ENCODE measurements at places on chromosomes 11 and 22.

GRCh38 chr11:76601272-76601671, 69.3 kb downstream of the LRRC32 start:
- DNase-seq: no peak

DNA sequence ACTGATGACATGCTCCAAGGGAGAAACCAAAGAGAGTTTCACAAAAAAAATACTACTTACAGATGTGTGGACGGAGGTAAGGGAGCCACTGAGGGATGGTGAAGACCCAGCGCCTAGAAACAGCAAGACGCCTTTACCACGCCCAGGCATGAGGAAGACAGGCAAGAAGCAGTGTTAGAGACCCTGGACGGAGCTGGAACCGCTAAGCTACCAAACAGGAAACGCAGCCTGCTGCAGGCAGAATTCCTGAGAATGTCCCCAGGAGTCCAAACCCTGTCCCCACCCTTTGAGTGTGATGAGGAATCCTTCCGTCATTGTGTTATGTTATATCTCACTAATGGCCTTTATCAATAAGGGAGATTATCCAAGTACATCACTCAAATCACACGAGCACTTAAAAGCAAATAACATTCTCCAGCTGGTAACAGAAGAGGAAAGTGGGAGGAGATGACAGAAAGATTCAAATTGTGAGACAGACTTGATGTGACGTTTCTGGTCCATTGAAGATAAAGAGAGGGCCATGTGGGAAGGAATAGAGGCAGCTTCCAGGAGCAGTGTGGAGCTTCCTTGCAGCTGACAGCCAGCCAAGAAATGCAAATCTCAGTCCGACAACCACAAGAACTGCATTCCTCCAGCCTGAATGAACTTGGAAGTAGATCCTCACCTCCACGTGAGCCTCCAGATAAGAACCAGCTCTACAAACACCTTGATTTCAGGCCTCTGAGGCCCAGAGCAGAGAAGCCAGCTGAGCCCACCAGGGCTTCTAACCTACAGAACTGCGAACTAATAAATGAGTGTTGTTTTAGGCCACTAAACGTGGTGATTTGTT, 19.1 kb downstream of the FAM181B start:
- DNase-seq: no peak

- no peak for DNase-seq
Observed at GRCh38 chr11:42234451-42234951, 775.0 kb upstream of the LRRC4C start.

- no peak for DNase-seq
Observed at GRCh38 chr22:38455076-38455529, at the start of gene KCNJ4. TSS of gene KCNJ4 (minus strand) at chr22:38455199. CDS start at chr22:38428132, 27,067 bp downstream.

- DNase-seq: no peak
Observed at GRCh38 chr11:94217705-94218104, 86.7 kb upstream of the IZUMO1R start.
